ENCODE measurements at places on chromosomes 13 and 19.

GRCh38 chr13:108322206-108322824, 52.8 kb downstream of the TNFSF13B start:
- DNase-seq: peak; percentile 21

DNA sequence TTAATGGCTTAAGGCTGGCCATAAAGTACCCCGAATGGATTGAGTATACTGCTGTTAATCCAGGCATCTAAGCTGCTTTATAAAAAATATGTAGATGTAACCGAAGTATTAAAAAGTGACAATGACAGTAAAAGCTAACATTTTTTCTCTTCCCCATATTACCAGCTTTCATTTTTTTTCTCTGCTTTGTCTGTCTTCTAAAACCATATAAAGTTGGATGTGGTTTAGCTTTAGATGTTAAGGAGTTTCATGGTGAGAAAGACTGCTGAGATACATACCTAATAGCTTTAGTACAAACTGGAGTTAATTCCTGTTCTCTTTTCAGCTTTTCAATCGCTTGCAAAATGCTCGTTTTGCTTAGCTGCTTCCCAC, 838 bp downstream of the AKAP11 start:
- DNase-seq: no peak

DNA sequence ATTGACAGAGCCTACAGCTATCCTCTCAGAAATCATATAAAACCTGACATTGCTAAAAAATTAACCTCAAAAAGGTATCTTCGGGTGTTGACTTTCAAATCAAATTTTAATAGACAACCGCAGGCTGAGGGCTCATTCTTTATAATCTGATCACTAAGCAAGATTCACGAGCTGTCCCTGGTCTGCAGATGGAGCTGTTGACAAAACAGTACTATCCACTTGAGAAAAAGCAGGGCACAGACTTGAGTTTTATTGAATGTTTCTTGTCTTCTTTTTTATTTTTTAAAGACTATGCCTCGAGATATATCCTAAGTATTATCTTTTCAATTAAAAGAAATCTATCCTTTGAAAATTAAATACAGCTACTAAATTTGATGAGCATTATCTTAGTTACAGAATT, 540.5 kb downstream of the PCDH9 start:
- DNase-seq: no peak

DNA sequence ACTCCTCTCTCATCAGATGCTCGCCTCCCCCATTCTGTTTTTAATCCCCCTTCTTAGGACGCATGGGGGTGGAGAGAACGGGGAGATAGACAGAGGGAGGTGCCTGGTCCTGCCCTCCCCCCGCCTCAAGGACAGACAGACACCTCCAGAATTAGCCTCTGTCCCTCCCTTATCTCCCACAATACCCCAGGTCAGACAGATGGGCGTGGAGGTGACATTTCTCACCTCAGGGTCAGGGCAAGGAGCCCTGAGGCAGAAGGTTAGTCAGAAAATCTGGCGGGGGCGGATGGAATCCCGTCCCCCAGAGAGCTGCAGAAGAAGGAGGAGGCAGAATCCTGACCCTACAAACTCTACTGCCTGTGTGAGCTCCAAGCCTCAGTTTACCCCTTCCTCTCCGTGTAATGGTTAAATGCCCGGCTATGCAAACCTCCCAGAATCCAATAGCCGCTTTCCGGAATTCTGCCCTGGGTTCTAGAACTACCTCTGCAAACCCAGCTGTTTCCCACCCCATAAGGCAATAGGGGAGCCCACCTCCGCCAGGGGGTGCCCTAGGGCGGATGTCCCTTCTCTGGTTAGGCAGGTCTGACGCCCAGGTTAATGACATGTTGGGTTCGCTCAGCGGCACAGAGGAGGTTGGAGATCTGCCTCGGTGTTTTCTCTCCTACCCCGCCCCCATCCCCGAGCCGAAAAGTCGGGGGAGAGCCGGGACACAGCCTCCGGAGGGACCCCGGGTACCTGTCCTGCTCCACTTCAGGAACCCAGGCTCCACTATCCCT, 900 bp downstream of the PPP1R13L start:
- peak; percentile 58 for DNase-seq

DNA sequence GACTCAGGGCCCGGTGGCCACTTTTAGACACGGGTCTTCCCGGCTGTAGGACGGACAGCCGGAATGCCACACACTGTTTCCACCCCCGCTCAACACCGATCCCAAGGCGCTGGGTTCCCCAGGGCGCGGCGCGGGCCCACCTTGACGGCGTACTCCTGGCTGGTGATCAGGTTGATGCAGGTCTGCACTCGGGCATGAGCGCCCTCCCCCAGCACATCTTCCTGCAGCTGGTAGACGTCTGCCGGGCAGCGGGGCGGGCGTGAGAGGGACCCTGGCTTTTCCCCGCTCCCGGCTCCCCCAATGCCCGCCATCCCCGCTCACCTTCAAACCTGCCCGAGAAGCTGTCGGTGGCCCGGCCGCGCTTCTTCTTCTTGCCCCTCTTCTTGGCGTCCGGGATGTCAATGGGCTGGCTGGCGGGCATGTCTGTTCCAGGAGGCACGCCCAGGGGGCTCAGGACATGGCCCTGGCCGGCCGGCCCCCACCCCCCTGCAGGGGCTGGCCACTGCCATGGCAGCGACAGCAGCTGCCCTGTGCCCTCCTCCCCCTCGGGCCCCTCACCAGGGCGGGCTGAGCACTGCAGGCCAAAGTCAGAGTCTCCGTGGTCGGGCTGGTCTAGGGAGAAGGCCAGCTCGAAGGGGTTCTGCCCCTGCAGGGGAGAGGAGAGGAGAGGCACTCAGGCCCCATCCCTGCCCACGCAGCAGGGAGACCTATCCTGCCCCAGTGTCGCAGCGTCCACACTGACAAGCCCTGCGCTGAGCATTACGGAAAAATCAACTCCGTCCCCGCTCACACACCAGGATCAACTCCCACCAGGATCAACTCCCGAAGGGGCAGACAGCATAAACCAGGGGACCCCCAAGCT, 4.8 kb downstream of the MKNK2 start:
- DNase-seq: no peak

- DNase-seq: no peak
Observed at GRCh38 chr19:18710186-18710585, 26.7 kb downstream of the CRTC1 start.

GRCh38 chr13:67101730-67102467, 128.2 kb downstream of the PCDH9 start:
- DNase-seq: no peak

GRCh38 chr13:35630551-35631275, 154.2 kb upstream of the MAB21L1 start:
- no peak for DNase-seq

- DNase-seq: peak; percentile 64
Observed at GRCh38 chr19:17755977-17756670, 4.8 kb downstream of the FCHO1 start.

DNA sequence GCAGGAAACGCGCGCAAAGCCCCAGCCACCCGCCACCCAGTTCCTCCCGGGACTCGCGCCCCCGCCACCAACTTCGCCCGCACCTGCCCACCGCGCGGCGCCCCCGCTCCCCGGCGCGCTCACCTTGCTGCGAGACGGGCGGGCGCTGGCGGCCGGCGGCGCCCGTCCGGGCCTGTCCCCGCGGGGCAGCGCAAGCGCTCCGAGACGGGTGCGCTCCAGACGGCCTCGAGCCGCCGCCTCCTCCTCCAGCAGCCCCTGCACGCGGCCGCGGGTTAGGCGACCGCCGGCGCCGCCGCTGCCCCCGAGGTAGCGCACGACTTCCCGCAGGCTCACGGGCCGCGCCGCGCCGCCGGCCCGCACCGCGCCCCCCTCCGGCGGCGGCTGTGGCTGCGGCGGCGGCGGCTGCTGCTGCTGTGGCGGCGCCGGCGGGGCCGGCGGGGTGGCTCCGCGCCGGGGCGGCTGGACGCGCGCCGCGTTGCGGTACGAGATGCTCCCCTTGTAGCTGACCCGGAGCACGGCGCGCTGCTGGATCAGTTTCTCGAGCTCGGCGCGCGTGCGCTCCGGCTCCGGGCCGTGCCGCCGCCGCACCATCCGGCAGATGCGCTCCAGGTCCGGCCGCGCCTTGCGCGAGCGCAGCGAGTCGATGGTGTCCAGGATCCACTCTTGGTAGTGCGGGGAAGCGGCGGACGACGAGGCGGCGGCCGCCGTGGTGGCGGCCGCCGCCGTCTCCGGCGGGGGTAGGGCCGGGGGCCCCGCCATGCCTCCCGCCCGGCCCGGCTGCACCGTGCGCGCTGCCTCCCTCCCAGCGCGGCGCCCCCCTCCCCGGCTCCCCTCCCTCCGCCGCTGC, 666 bp downstream of the SAMD1 start:
- peak; percentile 38 for DNase-seq

- DNase-seq: no peak
Observed at GRCh38 chr19:3801412-3802096, 15.4 kb upstream of the MATK start.
